ENCODE measurements at places on chromosomes 2 and 18.

GRCh38 chr2:236960531-236960930, 125.2 kb upstream of the COPS8 start:
- no peak for DNase-seq

- no peak for DNase-seq
Measured at GRCh38 chr2:106577255-106577651, 90.1 kb downstream of the CD8B2 start.

- DNase-seq, result no peak
Measured at GRCh38 chr2:176818076-176818475, 394.5 kb upstream of the HNRNPA3 start.

DNA sequence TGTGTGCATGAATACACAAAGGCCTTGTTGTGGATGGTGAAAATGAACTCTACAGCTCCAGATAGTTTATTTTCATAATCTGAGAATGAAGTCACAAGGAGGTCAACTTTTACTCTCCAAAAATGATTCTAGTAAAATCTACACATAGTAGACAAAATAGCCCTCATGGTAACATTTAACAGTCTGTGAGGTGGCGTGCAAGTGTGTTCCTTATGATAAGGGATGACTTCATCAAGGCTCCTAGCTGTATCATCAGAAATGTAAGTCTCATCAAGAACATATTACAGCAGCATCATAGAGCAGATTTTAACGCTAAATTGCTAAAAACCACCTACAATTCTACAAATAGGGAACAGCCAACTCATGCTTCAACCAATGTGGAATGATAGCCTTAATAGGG, 72.3 kb upstream of the RIOK3 start:
- no peak for DNase-seq

DNA sequence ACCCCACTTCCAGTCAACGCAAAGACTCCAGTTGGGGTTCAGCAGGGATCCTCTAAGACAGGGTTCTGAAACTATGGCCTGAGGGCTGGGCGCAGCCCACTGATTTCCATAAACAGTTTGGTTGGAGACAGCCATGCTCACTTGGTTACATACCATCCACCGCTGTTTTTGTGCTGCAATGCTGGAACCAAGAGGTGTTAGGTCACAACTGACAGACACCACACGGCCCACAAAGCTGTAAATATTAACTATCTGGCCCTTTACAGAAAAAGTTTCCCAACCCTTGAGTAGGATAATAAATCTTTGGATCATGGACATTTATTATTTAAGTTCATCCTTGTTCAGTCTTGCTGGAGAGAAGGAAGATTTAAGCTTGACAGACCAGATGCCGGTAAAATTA, 8.4 kb upstream of the CD226 start:
- no peak for DNase-seq

DNA sequence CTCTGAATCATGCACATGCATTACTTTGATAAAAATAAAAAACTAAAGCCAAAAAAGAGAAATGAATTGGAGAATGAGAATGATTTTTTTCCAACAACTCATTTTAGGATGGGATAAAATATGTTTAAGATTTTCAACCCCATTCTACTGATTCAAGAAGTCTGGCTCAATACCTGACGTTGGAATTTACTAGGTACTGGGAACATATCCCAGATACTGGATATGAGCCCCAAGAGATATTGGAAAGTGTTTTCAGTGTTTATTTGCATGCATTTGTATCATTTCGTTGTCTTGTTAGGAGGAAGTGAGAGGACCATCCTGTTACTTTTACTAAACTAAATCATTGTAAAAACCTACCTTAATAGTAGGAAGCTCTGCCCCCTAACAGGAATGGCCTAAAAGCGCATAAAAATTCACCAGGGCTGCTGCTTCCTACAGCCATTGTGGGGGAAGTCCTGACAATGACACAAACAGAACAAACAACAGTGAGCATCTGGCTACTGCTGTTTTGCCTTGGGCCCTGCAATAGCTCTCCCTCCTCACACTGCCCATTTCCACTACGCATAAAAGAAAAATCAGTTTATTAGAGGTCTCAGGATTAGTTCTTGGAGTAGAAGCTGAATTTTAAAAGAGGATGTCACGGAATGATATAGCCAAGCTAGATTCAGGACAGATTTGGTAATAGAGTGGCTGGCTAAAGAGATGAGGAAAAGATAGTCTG, 35.2 kb downstream of the ANKAR start:
- DNase-seq, result no peak

DNA sequence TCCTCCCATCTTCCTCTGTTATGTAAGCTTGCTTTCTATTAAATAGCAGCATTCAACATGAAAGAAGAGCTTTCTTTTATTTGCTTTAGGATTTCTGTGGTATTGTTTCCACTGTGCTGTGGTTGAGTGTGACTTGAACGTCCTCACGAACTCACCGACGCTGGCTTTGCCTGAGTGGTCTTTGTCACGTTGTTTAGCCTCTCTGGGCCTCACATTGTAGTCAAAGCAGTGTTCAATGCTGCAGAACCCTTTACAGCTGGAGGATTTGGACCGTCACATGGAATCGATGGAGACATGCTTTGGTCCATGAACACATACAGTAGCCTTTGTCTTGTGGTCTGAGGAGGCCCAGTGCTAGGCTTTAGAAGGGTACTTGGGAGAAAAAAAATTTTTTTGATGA, 66.3 kb downstream of the TANC1 start:
- no peak for DNase-seq

DNA sequence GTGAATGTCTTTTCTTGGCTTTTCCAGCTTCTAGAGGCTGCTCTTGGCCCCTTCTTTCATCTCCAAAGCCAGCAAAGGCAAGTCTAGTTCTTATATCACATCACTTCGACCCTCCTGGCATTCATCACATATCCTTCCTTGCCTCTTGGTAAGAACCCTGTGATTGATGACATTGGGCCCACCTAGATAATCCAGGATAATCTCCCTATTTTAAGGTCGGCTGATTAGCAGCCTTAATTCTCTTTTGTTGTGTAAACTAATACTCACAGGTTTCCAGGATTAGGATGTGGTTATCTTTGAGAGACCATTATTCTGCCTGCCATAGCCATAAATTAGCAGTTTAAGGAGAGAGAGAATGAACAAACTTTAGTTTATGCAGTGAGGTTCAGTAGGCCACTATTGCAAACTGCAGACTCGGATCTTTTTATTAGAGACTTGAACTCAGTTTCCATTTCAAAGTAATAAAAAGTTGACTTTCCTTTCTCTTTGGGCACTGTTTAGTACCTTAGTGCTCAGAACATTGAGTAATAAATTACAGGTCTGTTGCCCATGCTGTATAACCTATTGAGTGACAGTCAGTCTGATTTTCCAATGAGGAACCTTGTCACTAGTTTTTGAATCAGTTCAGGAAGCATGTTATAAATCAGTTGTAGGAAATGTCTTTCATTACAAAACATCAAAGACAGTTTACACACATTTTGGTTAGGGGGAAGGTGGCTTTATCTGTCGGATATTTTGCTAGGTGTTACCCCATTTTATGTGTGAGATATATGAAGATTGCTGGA, 4.5 kb downstream of the NDUFV2 start:
- no peak for DNase-seq

DNA sequence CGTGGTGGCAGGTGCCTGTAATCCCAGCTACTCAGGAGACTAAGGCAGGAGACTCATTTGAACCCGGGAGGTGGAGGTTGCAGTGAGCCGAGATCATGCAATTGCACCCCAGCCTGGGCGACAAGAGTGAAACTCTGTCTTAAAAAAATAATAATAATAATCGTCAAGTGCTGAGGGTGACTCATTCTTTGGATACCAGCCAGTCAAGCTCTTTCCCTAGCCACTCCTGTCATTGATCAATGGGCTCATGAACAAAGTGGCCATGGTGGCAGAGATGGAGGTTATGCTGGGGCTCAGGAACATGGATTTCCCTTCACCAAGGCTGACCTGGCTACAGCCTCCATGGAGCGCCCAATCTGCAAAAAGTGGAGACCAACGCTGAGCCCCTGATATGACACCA, 94.5 kb upstream of the HAAO start:
- DNase-seq, result no peak

- no peak for DNase-seq
Measured at GRCh38 chr2:136482966-136483365, 282.4 kb upstream of the THSD7B start.

- DNase-seq, result no peak
Measured at GRCh38 chr2:12587729-12588522, 128.8 kb upstream of the TRIB2 start.

- DNase-seq, result no peak
Measured at GRCh38 chr2:125280265-125280664, 1255.2 kb downstream of the CNTNAP5 start.

GRCh38 chr2:1650085-1650872, 94.0 kb downstream of the PXDN start:
- DNase-seq, result no peak

GRCh38 chr18:9788860-9789259, 80.8 kb downstream of the RAB31 start:
- no peak for DNase-seq

DNA sequence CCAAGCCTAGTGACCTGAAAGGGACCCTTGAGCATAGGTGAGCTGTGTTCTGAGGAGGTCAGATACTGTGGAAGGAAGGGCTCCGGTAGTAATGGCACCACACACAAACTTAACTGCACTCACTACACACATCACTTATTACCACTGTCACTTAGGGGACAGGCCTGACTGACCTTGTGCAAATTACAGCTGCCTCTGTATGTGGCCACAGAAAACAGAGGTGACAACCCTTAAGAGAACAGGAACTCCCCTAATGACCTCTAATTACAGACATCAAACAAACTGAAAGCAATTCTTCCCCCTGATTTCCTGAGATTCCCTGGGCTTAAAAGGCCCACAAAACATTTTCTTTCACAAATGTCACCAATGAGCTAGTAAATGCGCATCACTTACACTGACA, 360.6 kb downstream of the RND3 start:
- no peak for DNase-seq

- DNase-seq, result no peak
Measured at GRCh38 chr2:1091895-1092585, 141.4 kb downstream of the SNTG2 start.

- DNase-seq, result no peak
Measured at GRCh38 chr2:26913606-26913998, 56.8 kb upstream of the MAPRE3 start.

- no peak for DNase-seq
Measured at GRCh38 chr2:23569761-23570365, 184.9 kb downstream of the KLHL29 start.

DNA sequence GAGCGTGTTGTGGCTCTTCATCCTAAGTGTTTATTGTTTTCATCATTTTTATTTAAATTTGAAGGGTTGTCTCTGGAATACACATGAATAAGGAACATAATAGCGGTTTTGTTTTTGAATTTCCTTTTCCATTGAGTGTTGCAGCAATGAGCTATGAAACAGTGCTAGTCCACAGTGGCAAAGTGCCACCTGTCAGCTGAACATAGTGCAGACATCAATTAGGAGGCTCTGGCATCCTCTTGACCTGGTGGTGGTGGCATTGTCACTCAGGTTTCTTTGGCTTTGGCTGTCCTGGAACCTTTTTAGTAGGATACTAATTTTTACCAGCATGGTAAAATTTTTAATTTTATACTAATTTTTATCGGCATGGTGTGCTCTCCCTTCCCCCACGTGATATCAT, 63.2 kb downstream of the UGGT1 start:
- DNase-seq, result no peak

DNA sequence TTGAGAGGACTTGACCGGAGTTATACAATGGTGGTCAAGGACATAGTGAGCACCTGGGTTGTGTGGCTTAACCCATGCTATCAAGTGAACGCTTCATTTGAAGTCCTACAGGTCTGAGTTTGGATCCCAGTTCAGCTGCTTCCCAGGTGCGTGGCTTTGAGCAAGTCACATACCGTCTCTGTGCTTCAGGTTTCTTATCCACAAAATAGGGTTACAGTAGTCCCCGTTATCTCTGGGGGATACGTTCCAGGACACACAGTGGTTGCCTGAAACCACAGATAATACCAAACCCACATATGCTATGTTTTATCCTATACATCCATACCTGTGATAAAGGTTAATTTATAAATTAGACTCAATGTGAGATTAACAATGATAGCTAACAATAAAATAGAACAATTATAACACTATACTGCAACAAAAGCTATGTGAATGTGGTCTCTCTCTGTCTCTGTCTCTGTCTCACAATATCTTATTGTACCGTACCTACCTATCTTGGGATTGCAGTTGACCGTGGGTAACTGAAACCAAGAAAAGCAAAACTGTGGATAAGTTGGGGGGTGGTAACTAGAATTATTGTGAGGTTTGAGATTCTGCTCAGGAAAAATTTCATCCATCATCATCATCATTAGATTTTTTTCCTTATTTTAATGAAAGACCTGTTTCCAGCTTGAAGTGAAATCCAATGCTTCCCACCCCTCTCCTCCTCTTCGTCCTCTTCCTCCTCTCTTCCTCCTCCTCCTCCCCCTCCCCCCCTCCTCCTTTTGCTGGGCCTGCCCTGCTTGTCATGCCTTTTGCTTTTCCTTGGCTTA, 22.7 kb downstream of the LBH start:
- DNase-seq, result no peak

DNA sequence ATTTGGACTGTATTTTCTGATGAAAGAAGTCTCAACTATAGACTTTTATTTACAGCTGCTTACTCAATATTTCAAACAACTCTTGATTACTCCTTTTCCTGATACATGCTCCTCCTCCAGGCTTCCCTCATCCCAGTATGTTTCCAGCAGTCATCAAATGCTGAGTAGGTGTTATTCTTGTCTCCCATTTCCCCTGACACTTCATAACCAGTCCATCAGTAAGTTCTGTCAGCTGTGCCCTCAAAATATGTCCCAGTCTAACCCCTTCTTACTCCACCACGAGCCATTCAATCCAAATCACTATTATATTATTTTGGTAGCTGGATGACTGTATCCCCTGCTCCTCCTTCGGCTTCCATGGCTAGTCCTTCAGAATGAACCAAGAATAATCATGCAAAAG, 189.1 kb upstream of the DTNA start:
- DNase-seq, result no peak

DNA sequence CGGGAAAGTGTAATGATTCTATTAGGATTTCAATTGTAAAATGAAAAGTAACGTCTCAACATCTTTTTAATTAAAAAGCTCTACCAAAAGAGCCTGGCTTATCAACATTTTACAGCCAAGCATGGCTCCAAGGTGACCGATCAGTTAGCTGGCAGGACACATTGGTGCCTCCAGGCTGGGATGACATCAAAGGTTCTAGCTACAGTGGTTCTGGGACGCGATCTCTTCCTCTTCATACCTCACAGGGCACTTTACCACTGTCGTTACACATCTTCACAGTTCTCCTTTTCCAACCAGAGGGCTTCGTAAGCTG, 693 bp downstream of the ORC2 start:
- DNase-seq, result no peak

DNA sequence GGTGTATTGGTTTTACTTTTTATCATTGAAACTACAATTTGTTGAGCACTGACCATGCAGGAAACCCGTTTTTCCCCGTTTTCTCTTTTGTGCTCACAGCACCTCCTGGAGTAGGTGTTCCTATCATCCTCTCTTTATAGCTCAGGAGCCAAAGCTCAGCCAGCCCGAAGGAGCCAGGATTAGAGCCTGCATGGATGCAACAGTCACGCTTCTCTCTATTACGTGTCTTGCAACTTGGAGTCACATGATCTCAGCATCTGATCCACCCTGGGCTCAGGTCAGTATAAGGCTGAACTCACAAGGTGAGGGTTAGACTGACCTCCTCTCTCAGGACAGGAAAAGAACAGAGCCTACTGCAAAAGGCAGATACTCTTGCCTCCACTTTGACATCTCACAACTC, 150.5 kb downstream of the MBP start:
- no peak for DNase-seq
